Esophagus squamous epithelium (tissue), 5 donors: ENCODE measurements at places on chromosomes 5 and 9. TPM values are rescaled to one million over a fixed set of nuclear protein-coding genes. Genes with fewer than 3 reads are reported as not detected.
A peak's percentile ranks its signal among the peaks of the same experiment; 100 is the strongest.

The KIF12 gene
- not detected for total RNA-seq

DNA sequence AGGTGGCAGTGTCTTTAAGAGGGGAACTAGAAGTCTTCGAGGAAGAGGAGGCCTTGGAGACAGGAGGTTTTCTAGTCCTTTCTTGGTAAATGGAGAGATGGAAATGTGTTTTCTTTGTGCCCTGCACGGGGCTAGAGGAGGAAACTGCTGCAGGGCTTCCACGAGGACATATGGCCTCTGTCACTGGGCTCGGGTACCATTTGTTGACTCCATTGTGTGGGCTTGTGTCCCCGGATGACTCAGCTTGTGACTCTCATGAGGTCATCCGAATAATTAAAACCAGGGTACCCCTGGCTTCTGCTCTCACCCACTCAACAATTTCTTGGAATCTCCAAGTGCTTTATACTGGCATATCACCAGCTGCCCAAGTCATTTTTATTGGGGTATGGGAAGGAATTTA is 261.7 kb downstream of the KIF4B start:
- no peaks in the 10 kb centered on the region for H3K4me1 ChIP-seq
- no peak for DNase-seq
- no peak overlapping the region for H3K27ac ChIP-seq
- H3K36me3 ChIP-seq: no peaks in the 10 kb centered on the region
- H3K27me3 ChIP-seq: no peaks in the 10 kb centered on the region

The PCDHA6 gene
- total RNA-seq: 0.19 TPM

- no peaks in the 10 kb centered on the region for H3K27me3 ChIP-seq
- no peaks in the 10 kb centered on the region for H3K36me3 ChIP-seq
- no peak overlapping the region for H3K4me3 ChIP-seq
- DNase-seq: no peak
- H3K4me1 ChIP-seq: no peaks in the 10 kb centered on the region
- no peak overlapping the region for H3K27ac ChIP-seq
Observed at GRCh38 chr5:34854459-34855174, 15.7 kb downstream of the TTC23L start.

The SLC34A3 gene
- total RNA-seq: 0.11 TPM

GRCh38 chr9:86359151-86359879 is 5.1 kb upstream of the TUT7 start:
- H3K27me3 ChIP-seq: no peaks in the 10 kb centered on the region
- no peak overlapping the region for H3K27ac ChIP-seq
- H3K36me3 ChIP-seq: no peaks in the 10 kb centered on the region
- DNase-seq: no peak

GRCh38 chr9:134989206-134990065 is 71.7 kb upstream of the FCN1 start:
- DNase-seq: no peak
- no peaks in the 10 kb centered on the region for H3K27me3 ChIP-seq
- H3K36me3 ChIP-seq: no peaks in the 10 kb centered on the region
- H3K4me3 ChIP-seq: no peak overlapping the region
- H3K4me1 ChIP-seq: peaks cover 22% of the 10 kb centered on the region
- no peak overlapping the region for H3K27ac ChIP-seq

DNA sequence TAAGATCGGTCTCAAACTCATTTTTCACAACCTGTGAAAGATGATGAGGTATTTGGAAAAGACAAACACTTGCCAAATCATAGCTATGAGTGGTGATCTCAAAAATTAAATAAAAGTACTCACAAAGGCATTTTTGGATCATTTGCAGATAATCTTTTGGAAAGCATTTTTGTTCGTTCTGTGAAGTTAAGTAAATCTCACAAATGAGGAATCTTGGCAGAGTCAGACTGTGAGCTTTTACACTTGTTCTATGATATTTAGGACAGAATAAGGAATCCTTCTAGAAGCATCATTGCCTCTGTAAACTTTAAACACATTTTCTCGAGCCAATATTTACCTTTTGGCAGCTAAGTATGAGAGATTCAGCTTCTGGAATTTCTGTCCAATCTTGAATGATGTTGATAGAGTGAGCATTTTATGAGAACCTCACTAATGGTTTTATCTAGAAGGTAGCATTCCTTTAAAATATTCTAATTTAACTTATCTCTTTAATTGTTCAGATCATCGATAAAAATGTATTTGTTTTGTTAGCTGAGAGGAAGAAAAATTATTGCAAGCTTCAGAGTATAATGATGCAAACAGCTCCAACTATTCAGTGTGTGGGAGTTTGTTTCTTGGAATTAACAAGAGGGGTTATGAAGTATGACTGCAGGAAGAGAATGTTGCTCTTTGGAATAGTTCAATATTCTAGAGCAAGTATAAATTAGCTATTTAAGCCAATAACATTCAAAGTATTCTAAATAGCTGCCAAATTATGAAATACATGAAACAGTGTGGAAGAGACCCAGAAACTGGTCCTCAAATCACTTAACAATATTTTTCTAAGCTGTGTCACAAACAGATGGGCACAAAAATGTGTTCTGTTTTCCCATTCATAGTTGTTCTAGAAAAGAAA is 48.6 kb upstream of the SLCO6A1 start:
- no peak overlapping the region for H3K4me3 ChIP-seq
- H3K27ac ChIP-seq: no peak overlapping the region
- no peaks in the 10 kb centered on the region for H3K36me3 ChIP-seq
- H3K4me1 ChIP-seq: no peaks in the 10 kb centered on the region

The TOR1B gene
- total RNA-seq: 16.8 TPM

GRCh38 chr5:170491479-170491878 is 12.3 kb upstream of the KCNIP1 start:
- no peaks in the 10 kb centered on the region for H3K36me3 ChIP-seq
- peaks cover 6% of the 10 kb centered on the region for H3K4me1 ChIP-seq
- H3K27me3 ChIP-seq: peaks cover 14% of the 10 kb centered on the region
- no peak overlapping the region for H3K4me3 ChIP-seq
- no peak for DNase-seq

DNA sequence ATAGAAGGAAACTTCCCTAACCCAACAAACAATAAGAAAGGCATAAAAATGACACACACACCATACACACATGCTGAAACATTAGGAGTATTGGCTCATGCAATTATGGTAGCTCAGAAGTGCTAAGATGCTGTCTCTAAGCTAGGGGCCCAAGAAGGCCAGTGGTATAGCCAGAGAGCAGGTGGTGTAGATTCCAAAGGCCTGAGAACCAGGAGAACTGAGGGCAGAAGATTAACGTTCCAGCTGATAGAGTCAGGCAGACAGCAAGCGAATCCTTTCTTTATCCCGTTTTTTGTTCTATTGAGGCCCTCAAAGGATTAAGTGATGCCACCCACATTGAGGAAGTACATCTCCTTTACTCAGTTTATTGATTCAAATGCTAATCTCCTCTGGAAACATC is 262.9 kb downstream of the EPB41L4A start:
- no peak for DNase-seq
- H3K27ac ChIP-seq: no peak overlapping the region
- H3K27me3 ChIP-seq: no peaks in the 10 kb centered on the region
- H3K36me3 ChIP-seq: no peaks in the 10 kb centered on the region
- no peak overlapping the region for H3K4me3 ChIP-seq
- peaks cover 8% of the 10 kb centered on the region for H3K4me1 ChIP-seq

DNA sequence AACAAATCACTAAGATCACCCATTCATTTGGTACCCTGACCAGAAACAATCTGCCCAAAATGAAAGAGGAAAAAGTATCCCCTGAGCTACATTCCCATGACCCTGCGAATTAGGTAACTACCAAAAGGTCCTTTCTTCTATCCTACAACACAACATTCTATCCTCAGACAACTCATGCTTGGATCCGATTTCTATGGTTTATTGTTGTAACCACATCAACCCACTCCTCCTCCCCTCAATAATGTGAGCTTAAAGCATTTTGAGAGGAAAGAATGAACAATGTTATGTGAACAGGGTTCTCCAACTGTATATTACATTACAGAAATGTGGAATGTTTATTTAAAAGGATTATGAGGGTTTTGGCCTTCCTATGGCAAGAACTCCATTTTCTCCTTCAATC is 4.0 kb downstream of the SLC35D2 start:
- DNase-seq: no peak
- no peaks in the 10 kb centered on the region for H3K36me3 ChIP-seq
- no peaks in the 10 kb centered on the region for H3K27me3 ChIP-seq
- no peak overlapping the region for H3K27ac ChIP-seq

GRCh38 chr5:161803-162110 is 29.5 kb upstream of the LRRC14B start:
- no peak overlapping the region for H3K27ac ChIP-seq
- no peaks in the 10 kb centered on the region for H3K27me3 ChIP-seq
- H3K36me3 ChIP-seq: no peaks in the 10 kb centered on the region
- no peak for DNase-seq
- H3K4me1 ChIP-seq: no peaks in the 10 kb centered on the region
- no peak overlapping the region for H3K4me3 ChIP-seq

DNA sequence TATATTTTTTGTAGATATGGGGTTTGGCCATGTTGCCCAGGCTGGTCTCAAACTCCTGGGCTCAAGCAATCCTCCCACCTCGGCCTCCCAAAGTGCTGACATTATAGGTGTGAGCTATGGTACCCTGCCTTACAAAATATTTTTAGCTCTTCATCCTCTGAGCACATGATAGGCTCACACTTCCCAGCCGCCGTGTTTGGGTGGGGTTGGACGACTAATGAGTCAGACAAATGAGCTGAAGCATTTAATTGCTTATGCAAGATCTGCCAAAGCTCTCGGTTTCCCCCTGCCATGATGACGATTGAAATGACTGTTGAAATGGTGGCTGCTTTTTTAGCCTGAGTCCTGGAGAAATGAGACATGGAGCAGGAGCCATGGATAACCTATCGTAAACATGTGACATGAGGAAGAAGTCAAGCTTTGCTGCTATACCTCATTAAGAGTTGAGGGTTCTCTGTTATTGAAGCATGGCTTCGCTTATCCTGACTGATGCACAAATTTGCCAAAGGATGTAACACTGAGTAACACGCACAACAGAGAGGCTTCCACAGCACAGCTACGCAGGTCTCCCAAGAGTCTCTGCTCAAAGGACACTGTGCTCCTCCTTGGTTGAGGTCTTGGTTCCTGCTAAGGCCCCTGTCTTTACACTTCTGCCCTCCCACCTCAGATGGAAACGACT is 48.2 kb upstream of the GFPT2 start:
- DNase-seq: no peak
- H3K36me3 ChIP-seq: no peaks in the 10 kb centered on the region
- H3K27ac ChIP-seq: no peak overlapping the region
- H3K4me3 ChIP-seq: no peak overlapping the region
- no peaks in the 10 kb centered on the region for H3K4me1 ChIP-seq

DNA sequence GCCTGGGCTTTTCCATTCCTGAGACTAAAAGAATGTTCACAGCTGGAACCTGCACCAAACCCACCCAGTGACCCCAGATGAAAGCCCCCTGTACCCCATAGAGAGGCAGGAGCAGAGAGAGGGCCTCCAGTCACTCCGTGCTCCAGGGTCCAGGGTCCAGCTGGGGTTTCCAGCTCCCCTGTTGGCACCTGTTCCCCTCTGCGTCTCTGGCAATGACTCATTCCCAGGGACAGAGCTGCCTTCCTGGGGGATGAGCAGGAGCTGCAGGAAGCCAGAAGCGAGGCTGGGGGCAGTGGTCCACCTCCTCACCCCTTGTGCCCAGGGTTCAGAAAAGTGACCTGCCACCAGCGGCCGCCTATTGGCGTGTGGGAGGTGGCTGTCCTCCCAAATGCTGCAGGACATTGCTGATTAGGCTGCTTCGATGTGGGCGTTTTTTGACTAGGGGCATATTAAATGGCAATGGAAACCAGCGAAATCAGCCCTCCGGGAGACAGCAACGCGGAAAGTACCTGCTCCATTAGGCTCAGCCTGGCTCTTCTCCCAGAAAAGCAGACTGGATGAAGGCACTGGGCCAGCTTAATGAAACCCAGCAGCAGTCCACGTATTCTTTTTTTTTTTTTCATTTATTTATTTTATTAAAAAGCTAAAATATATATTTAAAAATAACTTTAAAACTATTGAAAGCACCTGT is 97.4 kb downstream of the DAP start:
- no peaks in the 10 kb centered on the region for H3K36me3 ChIP-seq
- no peaks in the 10 kb centered on the region for H3K27me3 ChIP-seq
- no peak for DNase-seq
- peaks cover 12% of the 10 kb centered on the region for H3K4me1 ChIP-seq

The NR4A3 gene
- not detected for total RNA-seq

- DNase-seq: no peak
- H3K36me3 ChIP-seq: no peaks in the 10 kb centered on the region
- peak within 1 kb of the TSS; percentile 93 for H3K4me3 ChIP-seq
- H3K27ac ChIP-seq: peak within 1 kb of the TSS; percentile 70
- no peaks in the 10 kb centered on the region for H3K27me3 ChIP-seq
- H3K4me1 ChIP-seq: peaks cover 17% of the 10 kb centered on the region
Observed at GRCh38 chr5:157575381-157576020, at the start of gene ADAM19. Gene ADAM19, minus strand, starts transcription at chr5:157575775. Its CDS starts 79 bp downstream, at chr5:157575696.

DNA sequence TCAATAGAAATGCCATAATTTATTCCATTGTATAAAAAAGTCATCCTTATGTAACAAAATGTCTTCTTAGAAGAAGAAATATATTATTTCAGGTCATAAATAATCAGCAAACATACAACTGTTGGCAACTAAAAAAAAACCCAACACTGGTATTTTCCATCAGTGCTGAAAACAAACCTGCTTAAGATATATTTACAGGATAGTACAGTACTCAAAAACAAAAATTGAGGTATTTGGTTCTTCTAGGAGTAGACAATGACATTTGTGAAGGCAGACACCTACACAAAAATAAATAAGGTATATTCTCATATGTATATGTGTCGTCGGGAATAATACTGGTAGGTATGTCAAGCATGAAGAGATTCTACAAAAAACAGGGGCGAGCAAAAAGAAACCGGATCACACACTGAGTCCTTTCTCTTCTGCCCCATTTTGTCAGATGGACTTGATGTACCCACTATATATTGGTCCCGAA is 2.9 kb downstream of the DUSP1 start:
- peaks cover 76% of the 10 kb centered on the region for H3K4me1 ChIP-seq
- no peaks in the 10 kb centered on the region for H3K27me3 ChIP-seq
- no peaks in the 10 kb centered on the region for H3K36me3 ChIP-seq
- DNase-seq: no peak
- H3K27ac ChIP-seq: peak overlapping the region; percentile 96

DNA sequence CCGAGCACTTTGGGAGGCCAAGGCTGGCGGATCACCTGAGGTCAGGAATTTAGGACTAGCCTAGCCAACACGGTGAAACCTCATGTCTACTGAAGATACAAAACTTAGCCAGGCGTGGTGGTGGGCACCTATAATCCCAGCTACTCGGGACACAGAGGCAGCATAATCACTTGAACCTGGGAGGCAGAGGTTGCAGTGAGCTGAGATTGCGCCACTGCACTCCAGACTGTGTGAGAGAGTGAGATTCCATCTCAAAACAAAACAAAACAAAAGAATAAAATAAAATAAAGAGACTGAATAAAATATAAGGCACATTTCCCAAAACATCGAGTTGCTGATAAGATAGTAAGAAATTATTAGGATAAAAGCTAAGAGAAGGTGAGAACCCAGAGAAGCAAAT is 32.3 kb upstream of the GLDC start:
- DNase-seq: no peak
- H3K36me3 ChIP-seq: no peaks in the 10 kb centered on the region
- H3K27me3 ChIP-seq: no peaks in the 10 kb centered on the region
- H3K4me3 ChIP-seq: no peak overlapping the region
